ENCODE measurements at places on chromosomes 16 and 17.

DNA sequence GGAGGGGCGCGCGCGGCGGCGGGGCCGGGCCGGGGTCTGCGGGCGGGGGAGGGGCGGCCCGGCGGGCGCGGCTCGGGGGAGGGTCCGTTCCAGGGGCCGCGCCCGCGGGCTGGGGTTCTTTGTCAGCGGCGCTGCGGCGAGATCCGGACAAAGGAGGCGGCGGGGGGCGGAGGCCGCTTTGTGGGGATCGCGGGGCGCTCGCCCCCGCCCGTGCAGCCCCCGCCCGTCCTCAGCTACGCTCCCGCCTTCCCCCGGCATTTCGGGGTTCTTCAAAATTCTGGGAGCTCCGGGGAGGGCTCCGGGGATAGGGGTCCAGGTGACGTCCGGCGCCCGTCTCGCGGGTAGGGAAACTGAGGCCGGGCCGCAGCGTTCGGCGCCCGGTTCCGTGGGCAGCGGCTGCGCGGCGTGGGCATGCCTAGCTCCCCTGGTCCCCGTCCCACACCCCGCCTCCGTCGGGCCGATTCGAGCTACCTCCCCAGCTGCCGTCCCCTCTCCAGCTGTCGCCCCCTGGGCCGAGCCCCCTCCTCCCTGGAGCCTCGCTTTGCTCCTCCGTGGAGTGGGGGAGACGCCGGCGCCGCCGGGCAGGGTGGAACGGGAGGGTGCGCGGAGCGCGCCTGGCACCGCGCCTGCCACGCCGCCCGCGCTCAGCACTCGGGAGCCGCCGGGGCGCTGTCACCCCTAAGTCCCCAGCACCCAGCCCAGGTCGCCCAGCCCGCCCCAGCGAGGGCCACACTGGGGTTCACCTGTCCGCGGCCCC is 546 bp downstream of the SNN start:
- no peak for DNase-seq

GRCh38 chr17:45823598-45823997 is 21.1 kb upstream of the SPPL2C start:
- no peak for DNase-seq

- DNase-seq: no peak
Measured at GRCh38 chr16:11682655-11683096, 14.4 kb downstream of the SNN start.

DNA sequence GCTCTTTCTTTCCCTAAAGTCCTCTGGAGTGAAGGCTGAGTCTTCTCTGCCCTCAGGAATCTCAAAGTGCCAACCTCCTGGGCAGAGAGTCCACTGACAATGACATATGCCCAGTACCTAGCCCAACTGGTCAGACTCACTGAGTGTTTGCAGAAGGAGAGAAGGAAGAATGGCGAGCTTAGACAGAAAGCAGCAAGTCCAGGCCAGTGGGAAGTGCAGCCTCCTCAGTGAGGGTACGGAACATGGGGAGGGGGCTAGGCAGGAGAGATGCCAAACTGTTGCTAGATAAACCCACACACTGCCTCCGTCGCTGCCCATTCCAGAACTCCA is 678 bp downstream of the EXOC7 start:
- no peak for DNase-seq

- no peak for DNase-seq
Measured at GRCh38 chr16:10870808-10871156, 6.2 kb upstream of the CIITA start.

DNA sequence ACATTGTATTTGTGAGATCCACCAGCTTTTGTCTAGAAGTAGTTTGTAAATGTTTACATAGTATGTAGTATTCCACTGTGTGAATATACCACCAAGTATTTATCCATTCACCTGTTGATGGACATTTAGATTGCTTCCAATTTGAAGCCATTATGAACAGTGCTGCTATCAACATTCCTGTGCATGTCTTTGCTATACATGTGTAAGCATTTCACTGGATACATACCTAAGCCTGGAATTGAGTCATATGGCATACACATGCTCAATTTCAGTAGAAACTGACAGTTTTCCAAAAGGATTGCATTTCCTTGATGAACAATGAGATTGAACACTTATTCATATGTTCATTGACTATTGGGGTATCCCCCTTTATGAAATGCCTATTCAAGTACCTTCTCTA is 540.6 kb upstream of the SOX9 start:
- DNase-seq: no peak

DNA sequence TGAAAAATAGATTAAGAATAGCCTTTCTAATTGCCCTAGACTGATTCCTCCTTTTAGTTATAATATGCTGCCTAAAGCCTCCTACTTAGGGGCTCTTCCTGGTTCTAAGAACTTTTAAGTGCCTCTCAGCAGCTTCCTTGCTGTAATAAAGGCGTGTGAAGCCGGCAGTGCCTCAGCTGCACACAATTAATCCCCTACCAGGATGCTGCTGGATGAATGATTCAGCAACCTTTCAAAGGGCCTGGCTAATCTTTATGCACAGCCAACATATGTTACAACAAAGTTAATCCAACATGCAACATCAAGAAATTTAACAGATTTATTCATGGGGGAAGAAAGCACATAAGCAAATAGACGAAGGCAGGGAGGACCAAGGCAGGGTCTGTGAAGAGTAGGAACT is 145.2 kb downstream of the PMP22 start:
- DNase-seq: no peak

DNA sequence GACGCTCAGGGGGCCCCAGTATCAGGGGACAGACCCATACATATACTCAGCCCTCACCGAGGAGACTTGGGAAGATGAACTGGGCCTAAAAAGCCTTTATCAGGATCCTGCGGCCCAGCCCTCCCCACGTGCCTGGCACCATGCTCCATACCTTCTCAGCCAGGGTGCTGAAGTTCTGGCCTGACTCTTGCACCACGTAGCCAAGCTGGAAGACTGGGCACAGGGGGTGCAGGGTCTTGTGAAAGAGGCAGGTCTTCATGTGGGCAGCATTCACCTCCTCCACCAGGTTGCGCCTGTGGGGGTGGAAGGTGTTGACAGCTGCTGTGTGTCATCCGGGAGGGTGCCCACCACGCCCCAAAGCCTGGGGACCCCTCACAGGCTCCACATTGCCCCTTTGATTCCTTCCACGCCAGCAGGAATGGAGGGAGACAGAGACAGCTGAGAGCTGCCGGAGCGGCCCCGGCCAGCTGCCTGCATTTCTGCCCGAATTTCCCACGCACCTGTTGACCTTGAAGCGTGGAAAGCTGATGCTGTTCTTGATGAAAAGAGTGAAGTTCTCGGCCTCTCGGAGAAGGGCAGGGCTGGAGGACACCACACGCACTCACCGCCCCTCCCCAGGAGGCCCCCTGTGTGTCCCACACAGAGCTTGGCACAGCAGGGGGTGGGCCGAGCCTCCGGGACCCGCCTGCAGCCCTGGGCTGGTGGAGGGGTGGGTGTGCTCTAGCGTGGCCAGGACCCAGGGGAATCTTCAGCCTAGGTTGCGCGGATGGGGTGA is 10.4 kb upstream of the CAMKK1 start:
- DNase-seq: no peak

DNA sequence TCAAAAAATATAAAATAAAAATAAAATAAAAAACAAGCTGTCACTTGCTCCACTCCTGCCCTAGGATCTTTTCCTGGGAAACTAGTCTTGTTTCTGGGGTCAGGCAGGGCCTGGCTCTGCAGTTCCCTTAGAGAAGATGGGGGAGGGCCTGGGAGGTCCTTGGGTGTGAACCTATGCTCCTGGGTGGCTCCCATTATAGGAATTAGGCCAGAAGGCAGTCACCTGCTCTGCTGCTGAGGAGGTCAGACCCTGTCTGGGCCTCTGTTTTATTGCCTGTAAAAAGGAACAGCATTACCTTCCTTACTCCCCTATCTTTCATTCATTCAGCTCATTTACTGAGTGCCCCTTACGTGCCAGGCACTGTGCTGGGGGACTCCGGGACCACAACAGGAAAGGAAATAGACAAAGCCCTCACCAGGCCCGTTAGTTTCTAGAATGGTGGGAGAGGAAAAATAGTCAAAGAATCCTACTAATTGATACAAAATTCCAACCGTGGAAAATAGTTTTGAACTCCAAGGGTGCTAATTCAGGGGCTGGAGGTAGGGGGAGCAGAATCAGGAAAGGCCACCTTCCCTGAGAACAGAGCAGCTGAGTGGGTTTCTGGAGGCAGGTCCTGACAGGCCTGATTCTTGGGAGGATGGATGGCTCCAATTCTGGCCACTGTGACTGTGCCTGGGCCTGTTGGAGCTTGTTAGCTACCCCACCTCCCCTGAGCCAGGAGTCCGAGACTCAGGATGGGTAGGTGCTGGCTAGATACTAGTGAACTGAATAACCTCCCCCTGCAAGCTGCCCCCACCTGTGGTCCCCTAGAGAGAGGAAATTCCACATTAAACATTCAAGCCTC is 1.3 kb upstream of the SLC46A1 start:
- no peak for DNase-seq

DNA sequence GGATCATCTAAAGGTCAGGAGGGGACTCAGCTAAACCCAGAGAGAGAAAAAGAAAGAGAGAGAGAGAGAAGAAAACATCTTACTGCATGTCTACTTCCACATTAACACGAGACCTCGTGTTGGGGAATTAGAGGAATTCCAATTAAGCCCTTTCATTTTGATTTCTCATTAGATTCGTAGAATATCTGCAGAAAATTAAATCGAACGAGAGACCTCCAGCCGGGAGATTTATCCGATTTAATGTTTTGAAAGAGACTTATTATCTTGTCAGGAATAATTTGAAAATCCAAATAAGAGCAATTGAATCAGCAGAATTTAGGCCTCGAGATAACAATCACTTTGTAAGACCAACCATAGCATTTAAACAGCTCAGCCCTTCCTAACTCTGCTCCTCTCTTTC is 175.6 kb downstream of the ABCC12 start:
- no peak for DNase-seq

DNA sequence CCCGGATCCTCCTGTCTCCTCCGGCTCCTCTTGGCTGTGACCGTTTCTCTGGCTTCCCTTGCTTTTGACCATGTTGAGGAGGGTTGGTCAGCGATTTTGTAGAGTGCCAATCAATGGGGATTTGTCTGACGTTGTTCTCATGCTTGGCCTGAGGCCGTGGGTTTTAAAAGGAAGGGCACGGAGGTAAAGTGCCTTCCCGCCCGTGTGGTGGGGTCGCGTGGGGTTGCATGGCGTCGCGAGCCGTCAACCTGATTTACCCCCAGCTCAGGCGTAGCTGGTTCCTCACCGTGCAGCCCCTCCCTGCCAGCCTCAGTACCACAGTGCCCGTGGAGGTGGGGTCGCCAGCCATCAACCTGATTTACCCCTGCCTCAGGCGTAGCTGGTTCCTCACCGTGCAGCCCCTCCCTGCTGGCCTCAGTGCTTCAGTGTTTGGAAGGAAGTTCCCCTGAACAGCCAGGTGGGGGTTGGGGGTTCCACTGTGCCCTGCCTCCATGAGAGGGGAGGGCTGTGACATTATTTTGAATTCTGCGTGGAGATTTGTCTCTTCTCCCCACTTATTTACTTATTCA is 5.0 kb downstream of the TPSAB1 start:
- no peak for DNase-seq

GRCh38 chr17:77227461-77228240 is 86.9 kb downstream of the SEC14L1 start:
- no peak for DNase-seq

DNA sequence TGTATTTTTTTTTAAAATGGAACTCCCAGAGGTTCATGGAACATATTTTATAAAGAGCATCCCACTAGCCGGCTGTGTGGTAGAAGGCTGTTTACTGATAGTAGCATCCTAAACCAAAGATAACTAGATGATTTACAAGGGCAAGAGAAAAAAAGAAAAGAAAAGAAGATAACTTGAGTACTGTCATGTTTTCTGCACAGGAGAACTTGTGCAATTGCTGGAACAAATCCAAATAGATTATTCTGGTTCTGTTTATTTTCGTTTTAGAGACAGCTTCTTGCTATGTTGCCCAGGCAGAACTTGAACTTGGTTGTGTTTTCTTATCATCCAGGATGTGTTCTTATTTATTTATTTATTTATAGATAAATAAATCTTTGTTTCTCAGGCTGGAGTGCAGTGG is 20.9 kb upstream of the PPM1D start:
- DNase-seq: no peak

DNA sequence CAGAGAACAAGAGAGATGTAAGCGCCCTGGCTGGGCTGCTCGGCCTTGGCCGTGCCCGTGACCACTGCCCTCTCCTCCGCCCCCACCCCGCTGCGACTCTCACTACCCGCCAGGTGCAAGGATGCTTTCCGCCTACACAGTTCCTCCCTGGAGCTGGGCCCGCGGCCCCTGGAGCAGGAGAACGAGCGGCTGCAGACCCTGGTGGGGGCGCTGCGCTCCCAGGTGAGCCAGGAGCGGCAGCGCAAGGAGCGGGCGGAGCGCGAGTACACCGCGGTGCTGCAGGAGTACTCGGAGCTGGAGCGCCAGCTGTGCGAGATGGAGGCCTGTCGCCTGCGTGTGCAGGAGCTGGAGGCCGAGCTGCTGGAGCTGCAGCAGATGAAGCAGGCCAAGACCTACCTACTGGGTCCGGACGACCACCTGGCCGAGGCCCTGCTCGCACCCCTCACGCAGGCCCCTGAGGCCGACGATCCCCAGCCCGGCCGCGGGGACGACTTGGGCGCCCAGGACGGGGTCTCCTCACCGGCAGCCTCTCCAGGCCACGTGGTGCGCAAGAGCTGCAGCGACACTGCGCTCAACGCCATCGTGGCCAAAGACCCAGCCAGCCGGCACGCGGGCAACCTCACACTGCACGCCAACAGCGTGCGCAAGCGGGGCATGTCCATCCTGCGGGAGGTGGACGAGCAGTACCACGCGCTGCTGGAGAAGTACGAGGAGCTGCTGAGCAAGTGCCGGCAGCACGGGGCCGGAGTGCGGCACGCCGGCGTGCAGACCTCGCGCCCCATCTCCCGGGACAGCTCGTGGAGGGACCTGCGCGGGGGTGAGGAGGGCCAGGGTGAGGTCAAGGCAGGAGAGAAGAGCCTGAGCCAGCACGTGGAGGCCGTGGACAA is 9.2 kb upstream of the MRPL58 start:
- DNase-seq: no peak

DNA sequence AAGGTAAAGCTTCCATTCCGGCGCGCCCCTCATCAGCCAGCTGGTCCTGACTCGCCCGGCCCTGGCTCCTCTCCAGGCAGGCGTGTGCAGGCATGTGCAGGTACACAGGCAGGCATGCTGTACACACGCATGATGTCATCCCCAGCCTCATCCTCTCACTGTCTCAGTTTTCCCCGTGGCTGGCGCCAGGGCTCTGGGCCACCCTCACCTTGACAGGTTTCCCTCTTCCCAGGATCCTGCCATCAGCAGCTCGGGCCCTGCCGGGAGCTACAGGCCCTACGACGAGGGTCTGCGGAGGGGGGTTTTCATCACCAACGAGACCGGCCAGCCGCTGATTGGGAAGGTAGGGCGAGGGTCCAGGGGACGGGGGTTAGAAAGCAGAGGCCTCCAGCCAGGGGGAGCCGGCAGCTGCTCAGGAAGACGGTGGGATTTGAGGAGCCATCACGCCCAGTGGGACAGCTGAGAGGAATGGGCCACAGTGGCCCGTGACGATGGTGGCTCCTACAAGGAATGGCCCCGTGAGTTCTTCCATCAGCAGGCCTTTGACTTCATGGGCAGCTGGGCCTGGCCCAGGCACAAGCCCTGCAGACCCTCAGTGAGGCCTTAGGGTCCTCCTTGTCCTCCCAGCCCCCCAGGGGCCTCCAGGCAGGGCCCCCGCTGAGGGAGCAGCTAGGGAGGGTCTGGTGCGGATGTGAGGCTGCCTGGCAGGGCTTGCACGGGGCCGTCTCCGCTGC is 8.5 kb downstream of the GAA start:
- DNase-seq: no peak

Data from stimulated activated CD8-positive, alpha-beta memory T cell treated with anti-CD3 and anti-CD28 coated beads, Interleukin-4, amount 100 ng/mL, for 1 hour (primary cell).